ENCODE measurements at places on chromosomes 7 and 10. TPM values are rescaled to one million over a fixed set of nuclear protein-coding genes. Genes with fewer than 3 reads are reported as not detected.

DNA sequence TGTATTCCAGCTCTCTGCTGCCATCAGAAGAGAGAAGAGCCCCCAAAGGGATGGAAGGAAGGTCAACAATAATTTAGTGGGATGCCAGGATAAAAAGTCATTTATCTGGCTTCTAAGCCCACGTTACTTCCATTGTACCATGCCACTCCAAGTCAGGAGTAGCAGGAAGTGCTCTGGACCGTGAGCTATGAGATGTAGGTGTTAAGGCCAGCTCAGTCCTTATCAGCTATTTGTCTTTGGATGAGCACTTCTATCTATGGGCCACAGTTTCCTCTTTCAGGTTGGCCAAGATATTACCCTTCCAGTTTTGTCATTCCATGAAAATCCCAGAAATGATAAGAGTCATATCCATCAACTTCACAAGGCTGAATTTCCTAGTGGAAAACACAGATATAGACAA lies 119.4 kb upstream of the CACUL1 start:
- no peak for DNase-seq

Gene PLEKHA8
- 10.9 TPM for total RNA-seq

DNA sequence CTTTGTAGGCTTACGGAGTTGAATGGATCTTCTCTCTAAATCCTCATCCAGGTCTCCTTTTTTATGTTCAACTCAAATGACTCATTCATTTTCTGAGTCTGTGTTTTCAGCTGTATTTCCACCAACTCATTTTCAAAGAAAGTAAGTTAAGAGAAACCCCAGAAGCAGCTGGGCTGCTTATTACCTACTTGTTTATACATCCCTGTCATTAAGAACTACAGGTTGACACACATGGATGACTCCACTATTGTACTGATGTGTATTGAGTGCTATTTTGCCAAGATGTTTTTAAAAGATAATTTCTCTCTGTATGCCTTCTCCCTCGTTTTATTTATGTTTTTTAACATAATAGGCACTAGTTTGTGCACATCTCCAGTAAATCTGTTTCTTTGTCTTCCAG lies 41.9 kb downstream of the DGKI start:
- DNase-seq, result no peak

- no peak for DNase-seq
Observed at GRCh38 chr7:16014031-16014430, 327.5 kb upstream of the MEOX2 start.

Gene EPDR1
- 13.9 TPM for total RNA-seq

GRCh38 chr7:1231214-1232102 lies 1.2 kb upstream of the UNCX start:
- DNase-seq, result no peak

DNA sequence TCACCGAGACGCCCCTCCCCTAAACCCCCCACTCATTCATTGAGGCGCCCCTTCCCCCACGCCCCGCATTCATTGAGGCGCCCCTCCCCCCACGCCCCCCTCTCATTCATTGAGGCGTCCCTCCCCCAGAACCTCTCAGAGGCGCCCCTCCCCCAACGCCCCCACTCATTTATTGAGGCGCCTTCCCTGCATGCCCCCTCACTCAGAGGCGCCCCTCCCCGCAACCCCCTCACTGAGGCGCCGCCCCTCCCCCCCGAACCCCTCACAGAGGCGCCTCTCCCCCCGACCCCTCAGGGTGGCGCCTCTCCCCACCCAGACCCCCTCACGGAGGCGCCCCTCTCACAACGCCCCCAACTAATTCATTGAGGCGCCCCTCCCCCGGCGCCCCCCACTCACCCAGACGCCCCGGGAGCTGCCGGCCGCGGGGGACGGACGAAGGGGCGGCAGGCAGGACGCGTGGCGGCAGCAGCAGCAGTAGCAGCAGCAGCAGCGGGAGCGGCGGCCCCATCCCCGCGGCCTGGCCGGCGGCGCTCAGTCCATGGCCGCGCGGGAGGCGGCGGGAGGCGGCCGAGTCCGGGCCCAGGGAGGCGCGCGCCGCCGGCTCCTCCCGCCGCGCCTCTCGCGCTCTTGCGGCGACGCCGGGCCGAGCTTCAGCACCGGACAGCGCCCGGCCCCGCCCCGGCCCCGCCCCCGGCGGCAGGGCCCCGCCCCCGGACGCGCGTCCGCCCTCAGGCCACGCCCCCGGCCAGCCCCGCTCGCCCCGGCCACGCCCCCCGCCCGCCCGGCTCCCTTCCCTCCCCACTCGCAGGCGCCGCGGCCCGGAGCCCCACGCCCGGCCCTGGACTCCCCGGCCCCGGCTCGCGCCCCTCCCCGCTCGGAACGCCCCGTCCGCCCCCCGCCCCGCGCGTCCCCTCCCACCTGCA lies at the start of gene PTPRN2:
Gene PTPRN2 (minus strand): TSS at position 662 of the 923 bp plus-strand sequence.
- DNase-seq, result no peak

Gene CNNM1
- 3.6 TPM for total RNA-seq

GRCh38 chr7:63072806-63073205 lies 925.8 kb upstream of the ZNF722 start:
- no peak for DNase-seq

DNA sequence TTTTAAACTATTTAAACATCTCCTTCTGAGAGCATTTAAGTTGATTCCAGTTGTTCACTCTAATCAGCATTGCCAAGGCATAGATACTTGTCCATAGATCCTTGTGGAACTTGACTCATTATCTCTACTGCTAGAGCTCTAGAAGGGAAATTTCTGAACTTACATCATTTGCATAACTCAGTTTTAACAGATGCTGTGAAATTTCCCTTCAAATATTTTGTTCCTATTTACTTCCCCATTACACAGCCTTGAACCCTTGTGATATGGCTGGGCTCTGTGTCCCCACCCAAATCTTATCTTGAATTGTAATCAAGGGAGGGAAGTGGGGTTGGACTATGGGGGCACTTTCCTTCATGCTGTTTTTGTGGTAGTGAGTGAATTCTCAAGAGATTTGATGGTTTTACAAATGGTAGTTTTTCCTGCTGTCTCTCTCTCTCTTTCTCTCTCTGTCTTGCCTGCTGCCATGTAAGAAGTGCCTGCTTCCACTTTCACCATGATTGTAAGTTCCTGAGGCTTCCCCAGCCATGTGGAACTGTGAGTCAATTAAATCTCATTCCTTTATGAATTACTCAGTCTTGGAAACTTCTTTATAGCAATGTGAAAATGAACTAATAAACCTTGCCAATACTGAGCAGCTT lies 25.4 kb downstream of the INSIG1 start:
- no peak for DNase-seq

GRCh38 chr10:71736570-71736952 lies 17.0 kb upstream of the C10orf105 start:
- DNase-seq, result no peak

DNA sequence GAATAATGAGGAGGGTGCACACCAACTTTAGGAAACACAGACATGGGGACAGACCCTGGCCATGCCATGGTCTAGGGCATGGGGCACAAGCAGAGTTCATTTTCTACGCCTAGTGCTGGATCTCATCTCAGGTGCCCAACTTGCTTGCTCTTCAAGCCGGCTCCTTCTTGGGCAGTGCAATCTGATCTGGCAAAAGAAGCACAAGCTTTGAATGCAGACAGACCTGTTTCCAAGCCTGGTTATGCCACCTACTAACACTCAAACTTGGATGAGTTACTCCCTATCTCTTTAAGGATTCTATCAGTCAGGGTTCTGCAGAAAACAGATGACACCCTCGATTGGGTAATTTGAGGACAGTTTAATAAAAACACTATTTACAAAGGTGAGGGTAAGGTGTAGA lies 34.9 kb upstream of the WAPL start:
- no peak for DNase-seq

Gene ACSL5
- total RNA-seq, result 5.2 TPM

Gene EFCAB10
- not detected for total RNA-seq

GRCh38 chr7:18444826-18445225 lies 50.7 kb upstream of the HDAC9 start:
- no peak for DNase-seq

Gene RP9
- 6.4 TPM for total RNA-seq

GRCh38 chr7:157436763-157437480 lies 100.1 kb downstream of the DNAJB6 start:
- DNase-seq, result peak; percentile 29

Gene IFIT2
- total RNA-seq, result 0.67 TPM

- DNase-seq, result no peak
Observed at GRCh38 chr7:37534893-37535610, 86.4 kb upstream of the ELMO1 start.

GRCh38 chr10:17989908-17990767 lies 38.4 kb downstream of the SLC39A12 start:
- no peak for DNase-seq

Gene WEE2
- not detected for total RNA-seq

Gene NAT16
- total RNA-seq, result not detected

- DNase-seq, result no peak
Observed at GRCh38 chr7:159091041-159091440, 53.6 kb downstream of the VIPR2 start.

Gene NEURL1
- total RNA-seq, result 0.22 TPM

GRCh38 chr10:70779511-70780369 lies 5.4 kb downstream of the TBATA start:
- peak; percentile 78 for DNase-seq

GRCh38 chr7:75921479-75921878 lies 6.5 kb downstream of the POR start:
- DNase-seq, result no peak

Gene CNTNAP2
- 0.71 TPM for total RNA-seq

DNA sequence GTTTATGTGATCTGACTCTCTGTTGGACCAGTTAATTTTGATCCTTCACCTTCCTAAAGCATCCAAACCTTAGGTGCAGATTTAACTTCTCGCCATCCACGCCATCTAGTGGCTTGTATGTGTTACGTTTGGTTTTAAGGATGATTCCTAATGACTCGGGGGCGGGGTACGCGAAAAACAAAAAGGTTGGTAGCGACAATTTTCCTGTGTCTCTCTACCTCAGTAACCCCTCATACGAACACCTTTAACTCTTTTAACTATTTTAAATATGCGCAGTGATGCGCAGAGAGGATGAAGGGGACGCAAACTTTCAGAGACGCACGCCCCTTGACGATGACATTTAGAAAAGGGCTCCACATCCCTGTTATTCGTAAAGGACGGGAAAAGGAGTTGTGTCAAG lies 714 bp upstream of the KCND2 start:
- DNase-seq, result no peak

DNA sequence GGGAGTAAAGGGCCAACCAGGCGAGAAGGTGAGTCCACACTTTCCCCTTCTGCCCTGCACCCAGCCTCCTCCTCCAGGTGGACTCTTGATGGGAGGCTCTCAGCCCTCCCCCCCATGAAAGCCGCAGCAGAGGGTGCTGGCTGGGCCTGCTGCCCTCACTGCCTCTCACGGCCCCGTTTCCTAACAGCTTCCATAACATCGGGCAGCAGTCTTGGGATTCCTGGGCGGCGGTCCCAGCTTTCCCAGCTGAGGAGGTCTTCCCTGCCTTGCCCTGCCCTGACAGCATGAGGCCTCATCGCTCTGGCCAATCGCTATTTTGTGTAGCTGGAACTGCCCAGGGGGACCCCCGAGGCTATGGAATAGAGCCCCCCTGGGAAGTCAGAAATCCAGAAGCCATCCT lies 76.3 kb downstream of the COL13A1 start:
- DNase-seq, result peak; percentile 94

DNA sequence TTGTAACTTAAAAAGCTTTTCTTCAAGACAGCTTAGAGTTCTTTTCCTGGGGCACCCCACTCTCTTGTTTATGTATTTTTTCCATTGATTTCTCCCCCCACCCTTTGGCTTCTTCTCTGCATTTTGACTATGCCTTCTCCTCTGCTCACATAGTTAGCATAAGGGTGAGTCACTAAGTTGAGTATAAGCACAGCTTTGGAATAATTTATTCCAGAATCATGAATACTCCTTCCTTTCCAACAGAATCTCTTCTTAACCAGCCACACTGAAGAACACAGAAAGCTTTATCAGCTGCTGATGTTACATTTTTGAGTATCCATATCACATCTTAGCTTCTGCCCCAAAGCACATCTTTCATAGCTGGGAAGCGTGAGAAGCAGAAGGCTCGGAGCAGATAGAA lies 449.5 kb upstream of the MKI67 start:
- DNase-seq, result no peak

- DNase-seq, result no peak
Observed at GRCh38 chr10:49645417-49645816, 31.6 kb downstream of the CHAT start.

Gene KAT6B
- 37.6 TPM for total RNA-seq

Gene FUOM
- total RNA-seq, result 15.8 TPM

Gene TMEM72
- not detected for total RNA-seq

GRCh38 chr10:61840403-61840802 lies 61.1 kb upstream of the ARID5B start:
- DNase-seq, result no peak

Gene CHCHD1
- 32.8 TPM for total RNA-seq

DNA sequence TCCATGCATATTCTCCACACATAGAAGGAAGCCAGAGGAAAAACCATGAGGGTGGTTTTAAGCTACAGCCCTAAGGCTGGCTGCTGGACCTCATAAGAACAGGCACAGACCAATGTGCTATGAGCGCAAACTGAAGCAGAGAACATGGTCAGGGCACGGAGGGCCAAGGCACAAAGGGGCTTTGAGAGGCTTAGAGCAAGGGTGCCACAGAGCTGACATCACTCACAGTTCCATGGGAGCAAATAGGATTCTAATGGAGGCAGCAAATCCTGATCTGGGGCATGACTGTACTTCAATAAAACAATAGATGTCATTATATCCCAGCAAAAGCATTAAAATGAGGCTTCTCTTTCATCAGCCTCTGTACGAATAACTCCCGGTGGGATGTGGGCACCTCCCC lies 162.4 kb downstream of the COBL start:
- no peak for DNase-seq

Gene LRRC17
- total RNA-seq, result 4.4 TPM

DNA sequence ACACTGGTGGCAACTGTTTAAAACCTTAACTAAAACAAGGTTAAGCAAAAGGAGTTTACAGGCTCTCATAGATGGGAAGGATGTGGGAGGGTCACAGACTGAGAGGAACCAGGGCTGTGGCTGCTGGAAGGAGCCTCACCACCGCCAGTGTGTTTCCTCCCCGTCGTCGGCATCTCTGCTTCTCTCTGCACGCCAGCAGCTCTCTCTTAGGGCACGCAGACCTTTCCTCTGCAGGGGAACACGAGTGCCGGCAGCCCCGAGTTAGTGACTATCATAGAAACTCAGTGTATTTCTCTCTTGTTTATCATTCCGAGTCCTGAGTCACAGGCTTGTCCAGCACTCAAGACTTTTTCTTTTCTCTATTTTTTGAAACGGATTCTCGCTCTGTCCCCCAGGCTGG lies 8.1 kb upstream of the SH2D4B start:
- DNase-seq, result no peak

DNA sequence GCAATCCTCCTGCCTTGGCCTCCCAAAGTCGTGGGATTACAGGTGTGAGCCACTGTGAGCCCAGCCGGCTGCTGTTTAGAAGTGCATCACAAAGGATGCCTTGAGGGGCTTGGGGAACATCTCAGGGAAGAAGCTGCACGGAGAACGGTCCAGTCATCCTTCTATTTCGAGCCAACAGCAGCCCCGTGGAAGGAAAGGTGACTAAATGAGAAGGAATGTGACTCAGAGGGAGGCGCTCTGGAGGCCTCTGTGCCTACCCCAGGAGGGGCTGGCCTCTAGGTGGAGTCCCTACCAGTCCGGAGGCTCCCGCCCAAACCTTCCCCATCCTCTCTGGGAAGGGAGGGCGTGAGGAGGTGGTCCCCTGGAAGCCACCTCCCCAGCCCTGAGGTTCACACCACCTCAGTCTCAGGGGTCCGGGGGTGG lies 76.2 kb downstream of the CTBP2 start:
- DNase-seq, result no peak
